ENCODE measurements at places on chromosomes 16 and 17.

GRCh38 chr16:50735629-50736122, 6.2 kb upstream of the CYLD start:
- no peak for DNase-seq

DNA sequence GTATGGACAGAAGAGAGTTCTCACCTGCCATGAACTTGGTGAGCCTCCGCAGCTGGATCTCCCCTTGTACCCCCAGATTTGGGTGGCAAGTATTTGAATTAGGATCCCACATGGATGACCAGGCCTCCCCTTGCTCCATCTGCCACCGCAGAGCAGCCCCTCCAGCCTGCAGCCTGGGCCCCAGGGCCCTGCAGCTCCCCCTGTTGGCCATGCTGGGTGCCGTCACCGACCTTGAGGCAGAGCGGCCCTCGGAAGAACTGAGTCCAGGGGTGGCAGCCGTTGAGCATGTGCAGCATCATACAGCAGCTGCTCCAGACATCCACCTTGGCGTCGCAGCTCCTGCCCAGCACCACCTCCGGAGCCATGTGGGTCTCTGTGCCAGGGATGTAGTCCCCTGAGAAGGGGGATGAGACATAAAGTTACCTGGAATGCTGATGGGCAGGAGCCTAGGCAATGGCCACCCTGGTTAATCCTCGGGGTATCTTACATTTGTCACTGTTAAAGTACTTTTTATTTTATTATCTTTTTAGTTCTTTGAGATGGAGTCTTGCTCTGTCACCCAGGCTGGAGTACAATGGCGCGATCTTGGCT, 9.0 kb upstream of the SPATA32 start:
- no peak for DNase-seq

DNA sequence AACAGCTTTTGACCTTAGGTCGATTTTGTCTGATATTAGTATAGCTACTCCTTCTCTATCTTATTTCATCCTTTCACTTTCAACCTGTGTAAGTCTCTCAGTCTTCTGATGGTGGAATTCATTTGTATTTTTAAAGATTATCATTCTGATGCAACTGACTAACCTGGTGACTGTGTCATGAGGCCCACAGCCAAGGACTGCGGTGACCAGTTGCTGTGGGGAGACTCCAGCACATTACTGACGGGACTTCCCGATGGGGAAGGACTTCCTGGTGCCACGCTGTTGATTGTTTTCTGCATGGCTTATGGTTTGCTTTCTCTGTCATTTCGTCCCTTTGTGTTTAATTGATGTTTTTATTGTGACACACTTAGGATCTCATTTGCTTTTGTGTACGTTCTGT, 34.2 kb downstream of the RMI2 start:
- peak; percentile 53 for DNase-seq

GRCh38 chr16:30139583-30140481, 16.8 kb upstream of the MAPK3 start:
- DNase-seq: no peak

- DNase-seq: no peak
Measured at GRCh38 chr17:39173526-39174274, 7.7 kb upstream of the ARL5C start.

DNA sequence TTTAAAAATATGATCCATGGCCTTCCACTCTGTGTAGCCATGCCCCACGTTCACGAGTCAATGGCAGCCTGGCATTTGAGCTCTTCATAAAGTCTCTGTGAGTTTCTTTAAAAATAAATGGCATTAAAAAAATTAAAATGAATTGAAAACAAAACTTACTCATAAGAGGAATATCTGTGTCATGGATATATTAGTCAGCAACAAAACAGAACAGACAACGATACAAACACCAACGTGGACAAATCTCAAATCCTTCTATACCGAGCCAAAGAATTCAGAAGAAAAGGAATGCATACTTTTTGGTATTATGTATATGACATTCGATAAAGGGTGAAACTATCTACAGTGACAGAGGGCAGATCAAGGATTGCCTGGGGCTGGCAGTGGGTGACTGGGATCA, 8.2 kb upstream of the CMIP start:
- no peak for DNase-seq

DNA sequence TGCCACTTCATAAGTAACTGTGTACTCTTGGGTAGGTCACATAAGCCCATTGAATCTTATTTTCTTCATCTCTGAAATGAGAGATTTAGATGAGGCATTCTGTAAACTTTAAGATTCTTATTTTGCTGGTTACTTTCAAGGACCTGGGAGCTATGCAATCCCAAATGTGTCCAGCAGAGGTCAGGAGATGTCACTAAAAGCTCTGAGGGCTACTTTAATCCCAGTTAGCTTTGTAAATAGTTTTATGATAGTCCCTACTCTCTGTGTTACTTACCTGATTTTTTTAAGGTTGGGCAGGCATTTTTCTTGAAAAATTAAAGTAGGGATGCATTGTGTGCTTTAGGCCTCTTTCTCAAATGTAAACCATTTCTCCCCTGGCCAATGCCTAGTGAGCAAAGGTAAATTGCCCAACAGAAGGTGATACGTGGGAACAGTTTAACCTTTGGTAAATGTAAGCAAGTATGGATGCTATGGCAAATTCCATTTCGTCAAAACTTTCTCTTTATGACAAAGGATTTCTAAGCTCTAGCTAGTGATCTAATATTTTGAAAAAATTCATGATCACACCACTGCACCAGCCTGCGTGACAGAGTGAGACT, 57.1 kb upstream of the WSB1 start:
- DNase-seq: peak; percentile 68

GRCh38 chr17:35931794-35932425, 1.3 kb upstream of the RDM1 start:
- no peak for DNase-seq

DNA sequence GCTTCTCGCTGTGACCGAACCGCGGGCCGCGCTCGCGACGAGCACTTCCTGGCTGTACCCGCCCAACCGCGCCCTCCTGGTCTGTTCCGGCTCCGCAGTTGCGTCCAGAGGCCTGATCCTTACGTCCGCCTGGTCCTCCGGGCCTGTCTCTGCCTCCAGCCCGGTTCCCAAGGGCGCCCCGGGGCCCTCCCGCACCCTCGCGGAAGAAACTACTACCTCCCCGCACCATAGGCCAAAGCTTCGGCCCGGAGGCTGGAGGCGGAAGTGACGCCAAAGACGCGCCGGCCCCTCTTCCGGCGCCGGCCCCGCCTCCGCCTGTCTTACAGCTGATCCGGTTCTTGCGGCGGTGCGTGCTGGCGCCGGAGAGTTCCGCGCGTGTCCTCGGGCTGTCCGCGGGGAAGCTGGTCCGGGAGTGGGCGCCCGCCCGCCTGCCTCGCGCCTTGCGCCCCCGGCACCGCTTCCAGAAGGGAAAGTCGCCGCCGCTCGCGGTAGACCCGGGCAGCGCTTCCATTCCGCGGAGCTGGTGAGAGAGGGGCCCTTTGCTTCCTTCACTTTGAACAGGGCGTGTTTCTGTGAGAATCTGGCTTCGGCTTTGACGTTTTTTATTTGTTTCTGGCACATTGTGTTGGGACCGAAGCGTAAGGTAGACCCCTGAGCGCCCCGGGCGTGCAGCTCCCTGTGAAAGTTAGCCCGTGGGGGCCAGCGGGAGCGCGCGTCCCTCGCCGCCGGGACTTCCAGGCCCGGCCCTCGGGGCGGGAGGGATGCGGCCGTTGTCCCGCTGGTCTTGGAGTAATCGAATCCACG, at the start of gene ZNF778:
TSS of gene ZNF778 (plus strand) at position 316 of the 804 bp plus-strand sequence. CDS start 3,425 bp downstream, outside the sequence.
- DNase-seq: peak; percentile 30

DNA sequence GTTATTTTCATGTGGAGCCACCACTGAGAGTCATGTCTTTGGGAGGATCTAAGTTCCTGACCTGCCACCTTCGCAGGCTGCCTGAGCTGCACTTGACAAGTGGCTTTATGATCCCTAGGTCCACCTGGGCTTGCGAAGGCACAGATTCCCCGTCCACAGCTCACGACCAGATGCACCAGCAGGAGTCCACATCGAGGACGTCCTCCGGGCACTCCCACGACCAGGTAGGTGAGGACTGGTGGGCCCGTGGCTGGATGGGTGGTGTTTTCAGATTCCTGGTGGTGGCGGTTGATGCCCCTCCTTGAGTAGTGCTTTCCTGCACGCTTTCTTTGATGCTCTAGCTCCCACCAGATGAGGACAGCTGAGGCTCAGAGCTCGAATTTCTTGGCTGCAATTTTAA, 14.8 kb downstream of the FAM234A start:
- no peak for DNase-seq

DNA sequence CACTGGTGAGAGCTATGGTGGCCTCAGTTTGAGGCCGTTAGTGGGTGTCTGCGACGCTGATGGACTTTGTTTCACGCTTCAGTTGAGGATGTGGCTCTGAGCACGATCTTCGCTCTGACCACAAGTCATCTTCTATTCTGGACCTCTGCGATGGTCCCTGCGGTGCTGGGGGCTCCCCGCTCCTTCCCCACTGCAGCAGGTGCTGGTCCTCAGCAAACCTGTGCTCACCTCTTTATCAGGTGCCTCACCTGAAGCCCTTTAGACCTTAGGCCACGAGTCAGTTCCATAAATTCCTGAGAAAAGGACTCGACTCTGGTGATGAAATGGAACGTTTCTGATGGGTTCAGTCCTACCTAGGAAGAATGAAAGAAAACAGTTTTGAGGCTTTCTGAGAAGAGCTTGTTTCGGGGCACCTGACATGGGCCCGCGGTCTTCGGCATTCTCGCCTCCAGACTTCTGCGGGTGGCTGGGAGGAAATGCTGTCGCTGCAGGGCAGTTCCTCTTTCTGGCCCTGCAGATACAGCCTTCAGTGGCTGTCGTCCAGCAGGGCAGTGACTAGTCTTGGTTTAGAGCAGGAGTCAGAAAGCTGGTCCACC, 4.7 kb downstream of the KCTD5 start:
- DNase-seq: no peak

DNA sequence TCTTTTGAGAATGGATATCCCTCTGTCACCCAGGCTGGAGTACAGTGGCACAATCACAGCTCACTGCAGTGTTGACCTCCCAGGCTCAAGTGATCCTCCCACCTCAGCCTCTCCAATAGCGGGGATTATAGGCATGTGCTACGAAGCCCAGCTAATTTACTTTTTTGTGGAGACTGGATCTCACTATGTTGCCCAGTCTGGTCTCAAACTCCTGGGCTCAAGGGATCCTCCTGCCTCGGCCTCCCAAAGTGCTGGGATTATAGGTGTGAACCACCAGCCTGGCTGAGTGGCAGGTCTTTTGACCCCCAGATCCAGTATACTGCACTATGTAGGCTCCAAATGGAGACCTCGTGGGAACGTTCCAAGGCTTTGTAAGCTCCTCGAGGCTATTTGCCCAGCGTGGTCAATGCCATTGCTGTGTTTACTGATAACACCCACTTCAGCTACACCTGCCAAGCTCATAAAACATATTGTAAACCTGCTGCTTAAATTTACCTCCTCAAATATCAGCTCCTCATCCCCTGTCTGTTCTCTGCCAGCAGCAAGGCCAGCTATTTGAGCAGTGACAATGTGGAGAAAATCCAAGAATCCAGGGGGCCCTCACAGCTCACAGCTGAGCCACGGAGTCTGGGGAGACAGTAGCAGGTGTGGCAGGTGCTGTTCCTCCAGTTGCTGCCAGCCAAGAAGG, 16.2 kb upstream of the KIFC3 start:
- DNase-seq: no peak

DNA sequence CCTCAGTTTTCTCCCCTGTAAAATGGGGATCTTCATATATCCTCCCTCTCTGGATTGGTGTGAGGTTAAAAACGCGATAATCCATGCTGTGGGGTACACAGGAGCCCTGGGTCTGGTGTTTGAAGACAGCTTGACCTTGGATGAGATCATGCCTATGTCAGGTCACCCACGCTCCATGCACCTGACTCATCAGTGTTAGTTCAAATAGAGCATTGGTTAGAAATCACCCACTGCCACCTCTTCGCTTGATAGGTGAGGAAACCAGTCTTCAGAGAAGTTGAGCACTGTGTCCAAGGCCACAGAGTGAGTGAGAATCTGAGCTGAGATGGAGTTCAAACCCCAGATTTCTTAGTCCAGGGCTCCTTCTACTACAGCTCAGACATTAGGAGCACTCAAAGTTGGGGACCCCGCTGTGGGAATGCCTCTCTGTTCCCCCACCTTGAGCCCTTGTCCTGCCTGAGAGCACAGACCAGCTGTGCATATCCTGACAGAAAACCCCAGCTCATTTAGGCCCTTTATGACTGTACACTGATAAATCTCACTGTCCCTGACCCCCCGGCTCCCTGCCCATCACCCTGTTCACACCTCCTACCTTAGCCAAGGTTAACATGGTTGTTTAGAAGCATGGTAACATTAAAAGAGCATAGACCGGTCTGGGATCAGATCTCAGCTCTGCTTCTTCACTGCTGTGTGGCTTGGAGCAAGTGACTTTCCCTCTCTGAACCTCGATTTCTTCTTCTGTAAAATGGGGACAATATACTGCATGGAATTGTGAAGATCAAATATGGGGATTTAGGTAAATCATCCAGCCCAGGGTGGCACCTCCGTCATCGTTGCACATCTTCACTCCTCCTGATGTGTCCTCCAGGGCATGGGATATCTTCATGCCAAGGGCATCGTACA, 22.4 kb upstream of the LGALS9 start:
- no peak for DNase-seq

- no peak for DNase-seq
Measured at GRCh38 chr16:31436221-31437045, 6.2 kb downstream of the ZNF843 start.

- no peak for DNase-seq
Measured at GRCh38 chr17:7440113-7440833, 961 bp downstream of the FGF11 start.

GRCh38 chr17:30958187-30958586, 12.7 kb upstream of the RNF135 start:
- no peak for DNase-seq

GRCh38 chr17:4782652-4783051, 3.5 kb downstream of the VMO1 start:
- DNase-seq: no peak

GRCh38 chr17:45264430-45264829, 2.5 kb upstream of the SPATA32 start:
- DNase-seq: no peak

GRCh38 chr17:77558846-77559626, 399.5 kb upstream of the TNRC6C start:
- DNase-seq: no peak

- DNase-seq: no peak
Measured at GRCh38 chr17:65074778-65075250, 18.3 kb upstream of the GNA13 start.

DNA sequence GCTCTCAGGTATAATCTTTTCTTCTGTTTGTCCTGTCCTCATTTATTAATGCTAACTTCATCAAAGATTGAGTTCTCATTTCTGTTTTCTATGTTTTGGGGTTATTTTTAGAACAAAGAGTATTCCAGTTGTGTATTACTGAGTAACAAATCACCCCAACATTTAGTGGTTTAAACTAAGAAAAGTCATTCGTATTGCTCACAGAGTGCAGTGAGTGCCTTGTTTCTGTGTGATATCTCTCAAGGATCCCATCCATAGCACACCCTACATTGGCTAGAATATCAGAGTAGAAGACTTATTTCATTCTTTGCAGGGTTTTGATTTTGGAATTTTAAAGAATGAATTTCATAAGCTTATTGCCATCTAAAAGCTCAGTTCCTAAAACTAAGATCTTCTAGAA, 72.1 kb downstream of the VMP1 start:
- no peak for DNase-seq

- DNase-seq: no peak
Measured at GRCh38 chr17:29041571-29041970, 1.4 kb upstream of the PIPOX start.

GRCh38 chr16:23060458-23061320, 88.6 kb downstream of the USP31 start:
- DNase-seq: peak; percentile 23

GRCh38 chr16:54286090-54286365, 559 bp downstream of the IRX3 start:
- no peak for DNase-seq

Measured in T1000 (cell line).